ENCODE measurements at places on chromosomes 4 and X.

- DNase-seq: no peak
Measured at GRCh38 chrX:16160729-16161128, 6.6 kb upstream of the MAGEB17 start.

DNA sequence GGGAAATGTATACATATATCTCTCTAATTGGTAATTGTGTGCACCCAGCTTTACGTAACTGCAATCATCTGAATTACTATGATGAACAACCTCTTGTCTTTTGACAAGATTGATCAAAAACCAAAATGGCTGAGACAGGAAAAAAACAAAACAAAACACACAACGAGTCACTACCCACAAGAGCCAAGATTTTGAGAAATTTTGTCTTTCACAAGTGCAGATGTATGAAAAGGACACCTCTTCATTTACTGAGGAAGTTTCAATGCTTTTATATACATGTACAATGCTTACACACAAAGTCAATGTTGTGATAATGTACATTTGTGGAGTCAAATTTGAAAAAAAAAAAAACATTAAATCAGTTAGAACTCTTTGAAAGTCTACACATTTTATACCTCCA lies 224.6 kb downstream of the SCFD2 start:
- no peak for DNase-seq

GRCh38 chr4:169620880-169621248 lies 486 bp downstream of the CLCN3 start:
- no peak for DNase-seq

- no peak for DNase-seq
Measured at GRCh38 chr4:8189551-8190466, 9.3 kb upstream of the SH3TC1 start.

DNA sequence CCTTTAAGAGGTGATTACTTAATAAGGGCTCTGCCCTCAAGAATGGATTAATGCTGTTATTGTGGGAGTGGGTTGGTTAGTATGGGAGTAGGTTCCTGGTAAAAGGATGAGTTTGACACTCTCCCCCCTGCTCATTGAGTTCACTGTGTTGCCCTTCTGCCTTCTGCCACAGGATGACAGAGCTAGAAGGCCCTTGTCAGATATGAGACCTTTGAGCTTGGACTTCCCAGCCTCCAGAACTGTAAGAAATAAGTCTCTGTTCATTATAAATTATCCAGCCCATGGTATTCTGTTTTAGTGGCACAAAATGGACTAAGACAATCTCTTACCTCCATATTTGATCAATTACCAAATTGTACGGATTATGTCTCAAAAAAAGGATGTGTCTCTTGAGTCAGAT lies 114.3 kb upstream of the NAP1L5 start:
- DNase-seq: no peak

GRCh38 chr4:14379183-14379582 lies 623.1 kb upstream of the CPEB2 start:
- DNase-seq: no peak

DNA sequence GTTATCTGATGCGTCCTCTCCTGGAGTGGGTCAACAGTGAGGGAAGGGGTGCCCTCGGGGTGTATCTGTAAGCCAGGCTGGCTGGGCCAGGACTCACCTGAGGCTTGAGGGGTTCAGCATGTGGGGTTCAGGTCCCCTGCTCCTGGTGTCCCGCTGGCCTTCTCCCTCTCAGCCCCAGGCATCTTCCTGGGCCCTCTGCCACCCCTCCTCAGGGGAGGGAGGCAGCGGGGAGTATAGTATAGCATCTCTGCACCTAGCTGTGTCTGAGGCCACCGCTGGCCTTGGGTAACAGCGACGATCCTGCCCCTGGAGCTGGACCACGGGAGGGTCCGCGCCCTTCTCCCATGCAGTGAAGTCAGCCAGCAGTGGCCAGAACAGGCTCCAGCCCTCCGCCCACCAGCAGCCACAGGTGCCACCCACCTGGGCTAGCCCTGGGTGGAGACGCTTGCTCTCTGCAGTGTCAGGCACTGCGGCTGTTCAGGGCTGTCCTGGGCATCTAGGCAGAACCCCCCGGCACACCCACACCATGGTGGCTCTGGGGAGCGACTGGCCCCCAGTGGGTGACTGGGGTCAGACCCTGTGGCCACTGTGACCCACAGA lies 110.7 kb upstream of the NKX1-1 start:
- DNase-seq: no peak

GRCh38 chr4:91963486-91963885 lies 340.3 kb upstream of the GRID2 start:
- no peak for DNase-seq

DNA sequence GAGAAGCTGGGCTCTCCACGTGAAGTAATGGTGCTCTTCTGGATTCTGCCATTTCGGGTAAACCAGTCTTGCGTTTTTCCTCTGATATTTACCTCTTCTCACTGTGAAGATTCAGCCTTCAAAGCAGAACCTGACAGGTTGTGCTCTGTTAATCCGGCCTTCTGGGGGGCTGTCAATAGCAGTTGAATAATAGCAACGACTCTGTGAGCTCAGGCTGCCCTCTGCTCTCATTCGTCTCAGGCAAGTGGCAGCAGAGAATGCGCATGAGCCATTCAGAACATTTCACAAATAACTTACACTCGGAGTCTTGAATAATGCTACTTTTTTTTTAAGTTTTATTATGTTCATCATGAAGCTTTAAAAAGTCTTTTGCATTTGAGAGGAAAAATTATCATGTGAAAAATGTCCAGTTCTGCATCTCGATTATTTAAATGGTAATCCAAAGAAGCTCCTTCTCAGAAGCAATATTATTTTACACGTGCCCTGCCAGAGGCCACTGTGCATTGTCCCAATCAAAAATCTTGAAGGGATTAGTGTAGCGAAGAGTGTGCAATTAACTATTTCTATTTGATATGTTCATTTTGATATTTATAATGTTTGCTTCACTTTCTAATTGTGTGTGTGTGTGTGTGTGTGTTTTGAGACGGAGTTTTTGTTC lies 354.2 kb upstream of the FAT1 start:
- DNase-seq: no peak

GRCh38 chrX:67700602-67701001 lies 156.8 kb downstream of the AR start:
- DNase-seq: no peak

DNA sequence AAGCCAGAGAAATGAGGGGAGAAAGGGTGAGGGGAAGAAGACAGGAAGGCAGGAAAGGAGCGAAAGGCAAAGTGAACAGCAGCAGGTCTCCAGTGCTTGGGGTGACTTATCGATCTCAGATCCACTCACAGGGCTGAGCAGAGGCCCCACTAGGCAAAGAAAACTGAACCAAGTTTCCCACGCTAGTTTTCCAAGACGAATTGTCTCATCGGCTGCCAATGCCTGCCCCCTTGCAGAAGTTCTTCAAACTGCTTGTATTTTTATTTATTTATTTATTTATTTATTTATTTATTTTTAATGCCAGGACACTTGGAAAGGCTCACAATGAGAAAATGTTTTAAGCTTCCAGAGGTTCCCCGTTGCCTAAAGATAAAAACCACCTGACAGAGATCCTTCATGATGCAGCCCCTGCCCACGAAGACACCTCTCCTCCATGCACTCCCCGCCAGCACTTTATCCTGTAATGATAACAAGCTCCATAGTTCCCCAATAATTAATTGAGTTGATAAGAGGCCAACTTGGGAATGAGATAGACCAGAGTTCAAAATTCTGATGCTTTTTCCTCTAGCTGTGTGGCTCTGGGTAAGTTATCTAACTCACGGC lies 43.2 kb downstream of the QDPR start:
- no peak for DNase-seq

- DNase-seq: no peak
Measured at GRCh38 chr4:125313989-125314667, 627 bp upstream of the FAT4 start.

DNA sequence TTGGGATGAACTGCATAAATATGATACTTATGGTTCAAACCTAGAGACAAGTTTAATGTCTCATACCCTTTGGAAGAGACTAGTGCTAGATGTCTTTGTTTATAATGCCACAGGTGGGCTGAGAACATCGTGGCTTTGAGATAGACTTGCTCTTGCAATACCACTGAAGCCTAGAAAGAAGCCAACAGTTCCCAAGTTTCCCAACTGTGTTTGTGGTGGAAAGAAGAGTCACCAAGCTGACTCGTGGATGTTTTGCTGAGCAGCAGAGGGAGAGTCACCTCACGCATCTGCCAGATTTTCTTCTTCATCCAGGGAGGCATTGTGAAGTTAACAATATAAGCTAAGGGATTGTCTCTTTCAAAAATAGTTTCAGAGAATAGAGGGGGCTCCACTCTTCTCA lies 1076.2 kb downstream of the C4orf33 start:
- DNase-seq: no peak

DNA sequence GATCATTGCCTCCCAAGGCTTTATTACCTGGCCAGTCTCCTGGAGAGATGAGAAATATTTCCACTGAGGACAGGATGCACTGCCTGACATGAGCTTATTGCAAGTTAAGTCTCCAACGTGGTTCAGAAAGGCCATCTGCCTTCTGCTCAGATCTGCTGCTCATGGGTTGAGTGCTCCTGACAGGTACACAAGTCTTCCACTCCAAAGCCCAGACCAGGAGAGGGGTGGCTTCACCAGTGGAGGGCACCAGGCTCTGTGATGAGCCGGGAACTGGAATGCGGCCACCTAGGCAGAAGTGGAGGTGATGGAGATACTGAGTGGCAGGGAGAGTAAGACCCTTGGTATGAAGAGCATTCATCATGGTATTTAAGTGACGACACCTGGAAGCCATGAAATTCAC lies 79.5 kb upstream of the IRF2 start:
- no peak for DNase-seq

- DNase-seq: peak; percentile 62
Measured at GRCh38 chrX:153875391-153876111, 10.4 kb downstream of the L1CAM start.

DNA sequence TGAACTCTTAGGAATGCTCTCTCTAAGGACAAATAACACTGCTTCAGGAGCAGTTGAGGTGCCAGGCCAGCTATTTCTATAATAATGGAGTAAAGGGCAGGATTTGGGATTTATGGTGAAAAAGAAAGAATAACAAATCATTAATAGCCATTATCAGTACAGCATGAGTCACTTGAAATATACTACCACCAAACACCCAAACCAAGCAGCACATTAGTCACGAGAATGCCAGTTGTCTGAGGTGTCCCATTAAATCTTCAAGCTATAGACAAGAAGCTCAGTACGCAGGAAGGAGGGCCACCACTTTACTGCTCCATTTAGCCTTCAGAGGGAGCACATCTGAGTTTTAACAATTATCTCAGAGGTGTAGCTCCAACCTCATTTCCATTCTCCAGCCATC lies 106.8 kb upstream of the MAGEA10 start:
- no peak for DNase-seq

GRCh38 chr4:105122350-105122749 lies 24.3 kb upstream of the TET2 start:
- DNase-seq: no peak

DNA sequence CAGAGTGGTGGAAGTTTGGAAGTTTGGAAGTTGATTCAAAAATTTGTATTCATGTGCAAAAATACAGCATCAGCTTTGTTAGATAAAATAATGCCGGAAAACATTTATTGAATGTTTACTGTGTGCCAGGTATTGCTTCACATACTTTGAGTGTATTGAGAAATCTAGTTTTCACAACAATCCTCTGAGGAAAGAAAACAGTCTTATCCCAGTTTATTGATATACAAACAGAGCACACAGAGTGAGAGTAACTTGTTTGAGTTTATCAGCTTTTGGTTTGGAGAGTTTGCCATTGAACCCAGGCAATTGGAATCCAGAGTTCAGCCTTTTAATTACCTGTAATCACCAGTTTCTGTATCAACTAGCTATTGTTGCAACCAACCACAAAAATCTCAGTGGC lies 127.2 kb upstream of the RPS6KA3 start:
- no peak for DNase-seq

DNA sequence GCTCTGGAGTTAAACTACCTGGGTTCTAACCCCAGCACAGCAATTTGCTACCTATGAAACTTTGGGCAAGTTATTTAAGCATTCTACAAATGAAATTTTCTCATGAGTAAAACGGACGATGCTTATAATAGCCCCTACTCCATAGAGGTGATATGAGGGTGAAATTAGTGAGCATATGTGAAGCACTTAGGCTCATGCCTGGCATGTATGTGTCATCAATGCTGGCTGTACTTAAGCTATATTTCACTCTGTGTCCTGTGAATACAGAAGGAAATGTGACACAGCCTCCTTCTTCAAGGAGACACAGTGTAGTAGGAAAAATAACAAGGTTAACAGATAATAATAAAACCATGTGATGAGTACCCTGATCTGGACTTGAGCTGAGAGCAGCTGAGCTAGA lies 20.4 kb upstream of the FMR1NB start:
- DNase-seq: no peak

DNA sequence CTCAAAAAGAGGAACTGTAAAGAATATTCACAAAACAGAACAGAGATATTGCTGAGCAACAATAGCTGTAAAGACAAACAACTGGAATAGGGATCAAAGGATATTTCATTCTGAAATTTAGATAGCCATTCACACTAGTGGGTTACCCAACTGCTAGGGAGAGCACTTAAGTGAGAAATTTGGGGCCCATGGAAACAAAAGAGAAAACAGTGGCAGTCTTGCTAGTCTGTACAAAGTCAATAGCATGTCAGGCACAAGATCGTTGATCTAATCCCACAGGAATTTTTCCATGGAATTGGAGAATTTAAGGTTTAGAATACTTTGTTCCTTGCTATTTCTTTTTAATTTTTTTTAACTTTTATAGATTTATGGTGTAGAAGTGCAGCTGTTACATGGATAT lies 467.0 kb downstream of the PCDH18 start:
- no peak for DNase-seq
